ENCODE measurements at places on chromosomes 7 and 10. TPM values are rescaled to one million over a fixed set of nuclear protein-coding genes. Genes with fewer than 3 reads are reported as not detected.

OTUD1 gene
- total RNA-seq = 20.8 TPM

SSC4D gene
- total RNA-seq = 0.89 TPM

PLPP4 gene
- total RNA-seq = 5.3 TPM

ADAMTS14 gene
- 5.2 TPM for total RNA-seq

SLC35B4 gene
- 5.7 TPM for total RNA-seq

FEZF1 gene
- not detected for total RNA-seq

ANKRD30A gene
- total RNA-seq = 0.30 TPM

CPVL gene
- 12.6 TPM for total RNA-seq

ZNF239 gene
- total RNA-seq = 5.6 TPM

SFTPA1 gene
- not detected for total RNA-seq

TCERG1L gene
- total RNA-seq = 0.99 TPM

LIPK gene
- 10.6 TPM for total RNA-seq

GATA3 gene
- total RNA-seq = 16.0 TPM

GRCh38 chr7:150756858-150757257 is 19.6 kb downstream of the GIMAP5 start:
- no peak for DNase-seq

DNA sequence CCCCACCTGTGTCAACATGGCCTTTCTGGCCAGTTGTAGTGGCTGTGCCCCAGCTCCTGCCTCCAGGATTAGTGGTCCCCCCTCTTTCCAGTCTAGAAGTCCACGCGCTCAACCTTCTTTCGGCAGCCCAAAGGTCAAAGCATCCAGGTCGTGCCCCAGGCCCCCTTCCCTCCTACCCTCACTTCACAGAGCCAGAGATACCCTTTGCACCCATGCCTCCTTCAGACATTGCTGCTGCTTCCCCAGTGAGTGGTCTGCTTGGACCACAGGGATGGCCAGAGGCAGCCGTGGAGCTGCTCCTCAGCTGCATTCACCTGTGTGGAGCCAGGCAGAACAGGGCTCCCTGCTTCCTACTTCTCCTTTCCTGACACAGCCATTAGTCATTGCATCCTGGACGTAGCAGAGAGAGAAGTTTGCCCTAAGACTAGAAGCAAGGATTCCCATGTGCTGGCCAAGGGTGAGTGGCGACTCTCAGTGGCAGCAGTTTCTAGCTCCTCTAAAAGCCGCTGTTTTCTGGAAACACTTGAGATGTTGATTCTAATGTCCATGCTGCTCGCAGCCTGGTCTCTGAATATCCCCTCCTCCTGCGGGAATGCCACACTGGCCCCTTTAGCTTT is 243.1 kb upstream of the SHH start:
- no peak for DNase-seq

GRCh38 chr7:158783595-158783994 is 45.7 kb downstream of the ESYT2 start:
- no peak for DNase-seq

DNA sequence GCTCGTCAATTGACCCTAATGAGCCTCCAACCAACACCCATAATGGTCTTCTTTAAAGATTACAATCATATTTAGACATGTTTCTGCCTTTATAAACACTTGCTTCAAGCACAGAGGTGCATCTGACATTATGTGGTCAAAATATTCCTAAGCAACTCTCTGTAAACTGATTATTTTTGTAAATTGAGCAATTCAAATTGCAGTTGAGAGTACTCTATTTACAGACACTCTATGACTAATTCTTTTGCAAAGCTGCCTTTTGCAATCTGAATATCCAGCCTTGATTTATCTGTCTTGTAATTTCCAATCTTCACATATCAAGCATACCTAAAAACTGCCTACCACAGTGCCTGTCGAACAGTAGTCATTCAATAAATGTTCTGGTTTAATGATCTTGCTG is 112.0 kb downstream of the PDE1C start:
- no peak for DNase-seq

GRCh38 chr10:109430043-109430760 is 493.1 kb downstream of the XPNPEP1 start:
- no peak for DNase-seq

DNA sequence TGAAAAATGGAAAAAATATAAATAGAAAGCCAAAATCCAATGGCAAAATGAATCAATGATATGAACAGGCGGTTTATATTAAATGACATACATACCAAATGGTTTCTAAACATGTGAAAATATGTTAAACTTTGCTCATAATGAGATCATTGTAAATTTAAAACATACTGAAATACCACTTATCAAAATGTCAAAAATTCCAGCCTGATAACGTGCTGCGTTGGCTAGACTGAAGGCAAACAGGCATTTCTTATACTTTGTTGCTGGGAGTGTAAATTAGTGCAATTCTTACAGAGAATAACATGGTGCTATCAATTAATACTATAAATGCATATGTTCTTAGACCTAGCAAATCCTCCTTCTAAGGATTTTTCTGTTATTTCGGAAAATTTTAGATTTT is 225.8 kb upstream of the FAM3C start:
- DNase-seq = peak; percentile 38

DNA sequence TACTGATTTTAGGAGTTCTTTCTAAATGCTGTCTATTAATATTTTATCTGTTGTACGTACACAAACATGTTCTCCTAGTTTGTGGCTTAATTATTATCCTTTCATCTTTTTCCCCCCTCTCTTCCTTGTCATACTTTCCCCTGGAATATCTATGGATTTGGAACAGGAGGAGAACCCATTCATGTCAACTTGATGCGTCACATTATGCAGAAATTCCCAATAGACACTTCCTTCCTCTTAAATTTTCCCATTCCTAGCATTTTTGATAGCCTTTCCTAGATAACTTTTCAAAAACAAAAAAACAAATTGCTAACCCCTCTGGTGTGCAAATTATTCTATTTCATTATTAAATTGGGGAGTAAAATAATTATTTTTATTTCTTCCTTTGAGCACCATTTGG is 36.2 kb downstream of the SLC35B4 start:
- no peak for DNase-seq

- DNase-seq = no peak
Observed at GRCh38 chr10:79928028-79928583, 20.8 kb downstream of the SFTPD start.

DNA sequence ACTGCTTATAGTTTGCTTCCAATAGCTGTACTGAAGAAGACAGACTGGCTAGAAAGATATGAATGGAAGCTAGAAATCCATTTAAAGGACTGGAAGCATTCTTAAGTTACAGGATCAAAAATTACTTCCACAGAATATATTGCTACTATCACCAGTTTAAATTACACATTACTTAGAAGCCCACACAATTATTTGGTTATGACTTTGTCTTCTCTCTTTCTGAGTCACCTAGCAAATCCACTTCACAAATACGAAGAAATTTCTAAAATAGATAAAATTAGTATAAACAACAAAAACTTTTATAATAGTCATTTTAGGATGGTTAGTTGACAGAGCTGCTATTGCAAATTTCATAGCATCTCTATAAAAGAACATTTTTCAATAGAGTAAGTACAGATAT is 108.1 kb downstream of the SNX13 start:
- DNase-seq = no peak

DNA sequence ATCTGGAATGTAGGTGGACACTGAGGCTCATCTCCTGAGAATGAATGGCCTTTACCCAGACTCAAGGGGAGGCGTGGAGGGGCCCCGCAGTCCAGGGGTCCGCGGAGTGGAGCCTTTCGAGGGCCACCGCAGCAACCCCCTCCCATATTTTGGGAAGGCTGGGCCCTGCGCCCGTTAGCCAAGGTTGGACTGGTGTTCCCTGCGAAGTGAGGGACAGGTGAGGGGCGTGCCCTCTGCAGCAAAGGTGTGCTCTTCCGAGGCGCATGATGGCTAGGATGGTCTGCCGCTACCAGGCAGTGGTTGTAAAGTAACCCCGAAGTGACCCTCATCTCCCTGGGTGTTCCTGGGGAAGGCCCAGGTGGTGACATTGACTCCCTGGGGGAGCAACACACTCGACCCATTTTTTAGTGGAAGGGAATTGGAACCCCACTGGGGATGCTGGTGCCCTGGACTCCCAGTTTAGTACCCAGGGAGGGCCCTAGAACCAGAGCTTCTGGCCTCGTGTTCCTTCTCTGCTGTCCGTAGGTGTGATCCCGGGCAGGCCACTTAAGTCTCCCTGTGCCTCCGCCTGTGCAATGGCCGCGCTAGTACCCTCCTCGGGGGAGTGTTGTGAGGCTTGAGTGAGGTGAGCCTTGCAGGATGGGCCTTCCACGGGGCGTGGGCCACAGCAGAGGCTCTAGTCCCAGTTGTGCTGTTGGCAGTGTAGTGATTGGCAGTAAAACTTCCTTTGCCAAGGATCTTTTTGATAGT is 779 bp downstream of the FAM241B start:
- no peak for DNase-seq

DNA sequence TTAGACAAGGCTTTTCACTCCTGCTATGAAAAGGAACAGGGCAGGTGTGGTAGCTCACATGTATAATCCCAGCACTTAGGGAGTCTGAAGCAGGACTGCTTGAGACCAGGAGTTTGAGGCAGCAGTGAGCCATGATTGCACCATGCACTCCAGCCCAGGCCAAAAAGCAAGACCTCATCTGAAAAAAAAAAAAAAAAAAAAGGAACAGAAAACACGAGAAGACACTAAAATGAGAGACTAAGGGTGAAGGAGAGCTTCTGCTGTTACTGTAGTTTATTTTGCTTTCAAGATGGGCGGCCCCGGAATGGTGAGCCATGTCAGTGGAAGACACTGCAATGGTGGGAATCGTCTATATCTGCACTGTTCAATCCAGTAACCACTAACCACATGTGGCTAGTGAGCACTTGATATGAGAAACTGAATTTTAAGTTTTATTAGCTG is 9.9 kb downstream of the PIP4K2A start:
- no peak for DNase-seq

GRCh38 chr10:92405419-92405924 is 114.5 kb downstream of the MARCHF5 start:
- DNase-seq = no peak

DNA sequence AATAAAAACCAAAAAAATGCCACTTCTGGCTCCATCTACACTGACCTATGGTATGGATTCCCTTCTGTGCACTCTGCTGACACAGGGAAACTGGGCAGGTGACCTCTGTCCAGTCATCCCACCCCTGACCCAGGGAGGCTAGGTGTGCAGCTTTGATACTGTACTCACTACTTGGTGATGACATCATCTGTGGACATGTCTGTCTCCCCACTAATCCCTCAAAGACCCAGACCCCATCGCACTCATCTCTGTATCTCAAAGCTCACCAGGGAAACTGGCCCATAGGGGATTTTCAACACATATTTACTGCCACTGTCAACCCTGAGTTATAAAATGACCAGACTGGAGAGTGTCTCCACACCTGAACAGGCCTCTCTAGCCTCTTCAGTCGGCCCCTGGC is 10.6 kb downstream of the SGMS1 start:
- DNase-seq = no peak

GRCh38 chr7:44103923-44104859 is at the start of gene AEBP1:
Gene AEBP1 (plus strand): TSS chr7:44104345. CDS start chr7:44104666, 321 bp downstream.
- no peak for DNase-seq

GRCh38 chr7:128793181-128793547 is 1.4 kb downstream of the CCDC136 start:
- DNase-seq = no peak

GRCh38 chr10:48683868-48684267 is 805 bp upstream of the WDFY4 start:
- DNase-seq = no peak

GRCh38 chr10:69426376-69426727 is 9.6 kb upstream of the TACR2 start:
- DNase-seq = no peak

GRCh38 chr7:41002741-41003610 is 699.9 kb downstream of the INHBA start:
- no peak for DNase-seq

GRCh38 chr7:139538881-139539635 is 15.6 kb downstream of the CLEC2L start:
- peak; percentile 98 for DNase-seq

DNA sequence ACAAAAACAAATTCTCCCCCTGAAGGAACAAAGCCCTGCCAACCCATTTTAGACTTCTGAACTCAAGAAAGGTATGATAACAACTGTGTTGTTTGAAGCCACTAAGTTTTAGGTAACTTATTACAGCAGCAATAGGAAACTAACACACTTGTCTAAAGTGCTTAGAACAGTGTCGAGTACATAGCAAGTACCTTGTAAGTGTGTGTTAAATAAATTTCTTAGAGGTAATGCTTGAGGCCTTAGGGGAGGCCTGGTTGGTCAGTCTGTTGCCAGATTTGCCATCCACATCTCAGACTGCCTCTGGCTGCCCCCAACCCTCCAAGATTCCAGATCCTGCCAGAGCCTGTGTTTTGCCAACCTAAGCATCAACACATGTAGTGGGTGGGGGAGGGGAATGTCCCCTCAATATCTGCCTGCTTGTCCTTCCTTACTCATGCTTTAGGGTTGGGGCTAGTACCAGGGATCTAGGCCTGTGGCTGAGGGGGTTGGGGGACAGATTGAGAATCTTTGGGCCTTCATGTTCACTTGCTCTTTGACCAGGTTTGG is 27.1 kb upstream of the PAX2 start:
- no peak for DNase-seq

DNA sequence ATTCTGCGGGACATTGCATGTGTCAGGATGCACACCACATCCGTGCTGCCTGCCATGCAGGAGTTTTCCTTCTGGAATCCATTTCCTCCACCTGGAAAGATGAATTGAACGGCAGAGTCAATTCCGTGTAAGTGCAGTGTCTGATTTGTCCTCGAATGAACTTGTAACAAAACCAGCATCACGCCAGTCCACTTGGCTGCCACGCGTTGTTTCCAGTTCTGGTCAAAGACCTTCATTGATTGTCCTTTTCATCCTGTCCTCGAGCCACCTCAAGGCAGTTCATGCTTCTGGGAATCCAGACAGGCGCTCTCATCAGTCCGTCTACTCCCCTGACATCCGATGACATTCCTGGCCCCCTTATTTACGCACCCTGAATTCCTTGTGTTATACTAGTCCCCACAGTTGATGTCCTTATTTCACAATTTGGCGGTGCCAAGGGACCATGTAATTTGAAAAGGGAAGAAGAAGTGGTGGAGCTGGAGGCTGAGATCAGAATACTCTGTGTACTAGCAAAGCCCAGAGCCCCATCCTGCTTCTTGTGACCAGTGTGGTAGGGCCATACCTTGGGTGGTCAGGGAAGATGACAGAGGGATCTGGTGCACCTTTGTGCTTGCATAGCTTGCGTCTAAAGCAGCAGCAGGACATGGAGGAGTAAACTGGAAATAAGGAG is 502.2 kb downstream of the PLXNA4 start:
- no peak for DNase-seq

DNA sequence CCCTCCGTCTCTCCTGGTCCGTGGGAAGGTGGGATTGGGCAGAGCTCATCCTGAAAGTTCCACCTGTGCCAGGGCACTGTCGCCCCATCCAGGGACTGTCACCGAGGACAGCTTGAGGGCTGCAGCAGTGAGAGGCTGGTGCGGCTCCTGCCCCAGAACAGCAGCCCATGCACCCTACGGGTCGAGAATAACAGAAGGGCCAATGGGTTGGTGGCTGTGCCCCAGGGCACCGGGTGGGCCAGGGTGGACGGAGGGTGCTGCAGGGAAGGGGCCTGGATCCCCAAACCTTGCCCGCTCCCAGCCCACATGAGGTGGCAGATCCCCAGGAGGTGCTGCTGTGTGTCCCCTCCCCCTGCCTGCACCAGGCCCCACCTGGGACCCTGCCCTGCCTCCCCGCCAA is 23.9 kb downstream of the UNCX start:
- no peak for DNase-seq

GRCh38 chr10:43851030-43851429 is 202.3 kb upstream of the ZNF32 start:
- DNase-seq = no peak
